ENCODE measurements at places on chromosomes 6 and 20.

DNA sequence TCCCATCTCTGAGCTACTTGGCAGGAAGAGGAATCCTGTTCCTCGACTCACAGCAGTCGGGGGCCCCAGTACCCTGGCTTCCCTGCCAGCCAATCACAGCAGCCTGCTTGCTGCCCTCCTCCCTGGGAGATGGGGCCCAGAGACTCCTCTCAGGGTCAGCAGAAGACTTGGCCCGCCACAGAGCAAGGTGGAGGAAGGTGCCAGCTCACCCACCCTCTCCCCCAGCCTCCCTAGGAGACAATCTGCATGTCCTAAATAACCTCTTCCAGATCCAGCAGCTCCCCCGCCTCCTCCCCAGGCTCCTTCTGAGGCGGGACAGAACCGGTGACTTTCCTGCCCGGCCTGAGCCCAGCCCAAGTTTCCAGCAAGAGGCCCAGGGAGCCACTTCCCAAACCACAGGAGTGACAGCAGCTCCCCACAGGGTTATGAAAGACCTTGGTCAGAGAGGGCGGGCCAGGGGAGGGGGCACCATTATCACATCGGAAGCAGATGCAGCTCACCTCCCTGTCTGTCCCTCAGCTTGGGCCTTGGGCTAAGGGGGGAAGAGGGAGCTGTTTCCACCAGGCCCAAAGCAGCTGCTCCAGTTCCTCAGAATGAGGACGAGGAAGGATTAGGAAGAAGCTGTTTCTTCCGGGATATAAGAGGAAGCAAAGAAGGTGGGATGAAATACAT, 2.3 kb downstream of the CCND3 start:
- H3K27me3 ChIP-seq: no peaks in the 10 kb centered on the region
- H3K4me1 ChIP-seq: peaks cover 61% of the 10 kb centered on the region
- H3K4me3 ChIP-seq: peak overlapping the region; percentile 100
- H3K27ac ChIP-seq: peak overlapping the region; percentile 97

- no peaks in the 10 kb centered on the region for H3K27me3 ChIP-seq
- no peaks in the 10 kb centered on the region for H3K36me3 ChIP-seq
- H3K4me1 ChIP-seq: no peaks in the 10 kb centered on the region
- no peak for DNase-seq
- no peak overlapping the region for H3K27ac ChIP-seq
Observed at GRCh38 chr6:91240878-91241603, 654.2 kb upstream of the MAP3K7 start.

DNA sequence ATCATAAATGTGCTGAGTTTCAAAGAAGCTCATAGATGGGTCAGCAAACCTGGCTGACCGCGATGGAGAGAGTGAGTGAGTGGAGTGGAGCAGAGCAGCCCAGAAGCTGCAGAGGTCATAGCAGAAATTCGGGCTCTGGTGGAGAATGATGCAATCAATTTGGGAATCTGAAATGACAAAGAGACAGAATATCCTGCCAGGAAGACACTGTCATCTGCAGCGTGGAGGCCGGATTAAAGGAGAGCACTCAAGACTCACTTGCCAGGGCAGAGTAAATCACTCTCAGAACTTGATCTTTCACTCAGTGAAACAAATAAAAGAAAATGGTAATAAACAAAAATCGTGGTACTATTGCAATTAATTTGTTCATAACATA, 109.6 kb upstream of the RREB1 start:
- no peak for DNase-seq
- H3K27ac ChIP-seq: no peak overlapping the region
- H3K36me3 ChIP-seq: no peaks in the 10 kb centered on the region
- peaks cover 10% of the 10 kb centered on the region for H3K27me3 ChIP-seq

DNA sequence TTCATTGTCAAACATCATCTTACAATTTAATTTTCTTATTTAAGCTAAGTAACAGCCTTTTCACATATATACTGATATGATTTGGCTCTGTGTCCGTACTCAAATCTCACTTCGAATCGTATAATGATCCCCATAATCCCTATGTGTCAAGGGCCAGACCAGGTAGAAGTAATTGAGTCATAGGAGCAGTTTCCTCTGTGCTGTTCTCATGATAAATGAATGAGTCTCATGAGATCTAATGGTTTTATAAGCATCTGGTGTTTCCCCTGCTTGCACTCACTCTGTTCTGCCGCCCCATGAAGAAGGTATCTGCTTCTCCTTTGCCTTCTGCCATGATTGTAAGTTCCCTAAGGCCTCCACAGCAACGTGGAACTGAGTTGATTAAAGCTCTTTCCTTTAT, 25.1 kb upstream of the CMTR1 start:
- no peak overlapping the region for H3K27ac ChIP-seq
- no peak overlapping the region for H3K4me3 ChIP-seq
- H3K27me3 ChIP-seq: peaks cover 28% of the 10 kb centered on the region
- no peaks in the 10 kb centered on the region for H3K36me3 ChIP-seq
- no peaks in the 10 kb centered on the region for H3K4me1 ChIP-seq

GRCh38 chr6:149230712-149231460, 86.6 kb upstream of the TAB2 start:
- no peaks in the 10 kb centered on the region for H3K27me3 ChIP-seq
- H3K27ac ChIP-seq: no peak overlapping the region
- H3K4me1 ChIP-seq: peaks cover 66% of the 10 kb centered on the region
- peaks cover 43% of the 10 kb centered on the region for H3K36me3 ChIP-seq
- no peak overlapping the region for H3K4me3 ChIP-seq

GRCh38 chr20:59785986-59786795, 147.2 kb downstream of the SYCP2 start:
- no peak overlapping the region for H3K27ac ChIP-seq
- no peak overlapping the region for H3K4me3 ChIP-seq
- H3K36me3 ChIP-seq: no peaks in the 10 kb centered on the region
- no peaks in the 10 kb centered on the region for H3K27me3 ChIP-seq
- DNase-seq: no peak

DNA sequence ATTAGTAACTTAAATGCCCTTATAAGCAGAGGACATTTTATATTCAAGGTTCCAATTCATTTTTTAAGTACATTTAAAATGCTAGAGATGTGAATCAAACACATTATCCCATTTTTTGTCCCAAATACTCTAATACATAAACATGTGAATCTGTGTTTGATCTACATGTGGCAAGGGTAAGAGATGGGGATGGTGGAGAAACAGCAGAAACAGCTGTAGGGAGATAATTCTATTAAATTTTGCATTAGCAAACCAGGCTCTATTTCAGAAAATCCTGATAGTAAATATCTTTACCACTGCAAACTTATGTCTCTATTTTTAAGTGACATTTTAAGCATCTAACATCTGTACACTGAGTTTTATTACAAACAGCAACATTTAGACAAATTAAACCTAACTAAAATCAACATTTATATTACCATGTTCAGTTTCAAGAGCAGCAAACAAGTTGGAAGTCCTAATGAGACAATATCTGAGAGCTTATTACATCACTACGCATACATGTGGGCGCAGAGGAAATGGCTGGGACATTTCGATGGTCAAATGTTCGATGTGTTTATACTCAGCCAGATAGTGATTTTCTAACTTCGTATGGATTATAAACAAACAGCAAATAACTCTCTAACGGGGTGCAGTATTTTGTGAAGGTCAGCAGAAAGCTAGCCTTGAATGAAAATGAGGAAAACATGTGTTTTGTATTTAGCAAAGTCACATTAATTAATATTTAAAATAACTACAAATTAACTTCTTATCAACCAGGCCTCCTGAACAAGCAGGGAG, 165.1 kb downstream of the GJA1 start:
- no peaks in the 10 kb centered on the region for H3K27me3 ChIP-seq
- no peaks in the 10 kb centered on the region for H3K4me1 ChIP-seq
- no peak overlapping the region for H3K4me3 ChIP-seq

DNA sequence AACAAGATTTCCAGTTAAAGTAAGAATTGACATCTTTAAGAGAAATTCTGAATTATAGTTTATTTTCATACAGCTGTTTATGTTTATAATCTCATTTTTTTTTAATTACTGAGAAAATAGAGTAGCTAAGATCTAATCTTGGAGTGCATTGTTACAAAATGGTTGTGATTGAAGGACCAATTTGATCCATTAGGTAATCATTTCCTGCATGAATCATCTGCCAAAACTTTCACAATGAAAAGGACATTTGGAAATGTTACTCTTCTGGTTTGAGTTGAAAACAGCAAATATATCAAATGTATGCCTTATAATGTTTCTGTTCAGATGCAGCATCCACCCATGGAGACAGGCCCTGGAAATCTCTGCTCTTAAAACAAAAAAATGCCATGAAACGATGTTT, 19.0 kb downstream of the TUBB2A start:
- no peak overlapping the region for H3K4me3 ChIP-seq
- H3K27me3 ChIP-seq: no peaks in the 10 kb centered on the region
- H3K27ac ChIP-seq: no peak overlapping the region
- peaks cover 7% of the 10 kb centered on the region for H3K4me1 ChIP-seq

DNA sequence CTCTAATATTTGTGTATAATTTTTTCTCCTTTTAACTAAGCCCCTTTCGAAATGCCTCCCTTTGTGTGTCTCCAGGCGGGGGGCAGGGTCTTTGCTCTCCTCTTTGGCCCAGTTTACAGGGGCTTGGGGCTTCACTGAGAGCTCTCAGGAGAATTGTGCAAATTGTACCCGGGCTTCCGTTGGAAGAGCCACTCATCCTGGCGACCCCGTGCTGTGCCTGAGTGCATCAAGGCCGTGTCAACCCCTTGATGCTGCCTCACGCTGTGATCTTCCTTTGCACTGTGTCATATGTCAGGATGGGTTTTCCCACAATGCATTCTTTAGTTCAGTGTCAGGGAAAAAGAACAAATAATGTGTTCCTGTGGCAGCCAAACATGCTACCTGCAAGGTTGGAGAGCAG, 118.0 kb upstream of the POU3F2 start:
- H3K36me3 ChIP-seq: no peaks in the 10 kb centered on the region
- no peak overlapping the region for H3K27ac ChIP-seq
- peaks cover 9% of the 10 kb centered on the region for H3K27me3 ChIP-seq
